RPMI8226 (cell line): ENCODE measurements at places on chromosomes 11 and 22.

- DNase-seq: no peak
Measured at GRCh38 chr22:19523240-19524169, 705 bp downstream of the CLDN5 start.

- no peak for DNase-seq
Measured at GRCh38 chr22:22013559-22014284, 31.1 kb upstream of the TOP3B start.

DNA sequence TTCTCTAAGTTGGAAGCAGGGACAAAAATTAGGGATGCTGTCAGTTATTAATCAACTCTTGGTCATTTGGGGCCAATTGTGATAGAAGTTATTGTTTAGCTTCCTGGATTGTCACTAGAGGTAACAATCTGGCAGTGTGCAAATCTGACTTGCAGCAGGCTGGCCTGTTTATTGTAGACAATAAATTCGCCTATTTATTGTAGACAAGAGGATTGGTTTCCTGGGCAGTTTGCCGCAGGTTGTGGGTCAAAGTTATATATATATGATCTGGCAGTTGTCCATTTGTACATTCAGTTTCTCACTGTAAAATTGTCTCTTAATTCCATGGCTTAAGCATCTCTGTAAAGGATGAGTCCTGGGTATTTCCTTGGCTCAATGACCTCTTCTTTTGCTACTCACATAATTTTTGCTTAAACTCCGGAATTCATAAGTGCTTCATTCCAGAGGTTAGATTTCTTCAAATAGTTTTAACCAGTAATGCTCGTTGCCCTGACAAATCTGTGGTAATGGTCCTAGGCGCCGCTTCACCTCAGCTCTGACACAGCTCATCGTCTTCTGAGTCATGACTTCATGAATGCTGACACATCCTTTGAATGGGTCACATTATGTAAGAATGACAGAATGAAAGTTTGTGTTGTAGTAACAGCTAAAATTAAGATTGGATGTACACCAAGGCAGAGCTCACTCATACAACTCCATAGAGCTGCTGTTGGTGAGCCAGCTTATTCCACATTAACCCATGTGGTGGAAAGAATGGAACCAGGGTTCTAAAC lies 7.8 kb upstream of the MMP3 start:
- no peak for DNase-seq

- DNase-seq: peak; percentile 16
Measured at GRCh38 chr11:36356201-36356600, 60.1 kb downstream of the PRR5L start.

- DNase-seq: no peak
Measured at GRCh38 chr11:72576661-72577060, 97.6 kb downstream of the PDE2A start.

- DNase-seq: no peak
Measured at GRCh38 chr11:63490551-63491239, at the start of gene PLAAT5. PLAAT5 (minus strand) TSS chr11:63491167; CDS start chr11:63491034, 133 bp downstream.

- no peak for DNase-seq
Measured at GRCh38 chr22:37502342-37503182, 16.4 kb upstream of the MFNG start.

GRCh38 chr11:13680501-13681264 lies 12.2 kb downstream of the FAR1 start:
- DNase-seq: no peak

DNA sequence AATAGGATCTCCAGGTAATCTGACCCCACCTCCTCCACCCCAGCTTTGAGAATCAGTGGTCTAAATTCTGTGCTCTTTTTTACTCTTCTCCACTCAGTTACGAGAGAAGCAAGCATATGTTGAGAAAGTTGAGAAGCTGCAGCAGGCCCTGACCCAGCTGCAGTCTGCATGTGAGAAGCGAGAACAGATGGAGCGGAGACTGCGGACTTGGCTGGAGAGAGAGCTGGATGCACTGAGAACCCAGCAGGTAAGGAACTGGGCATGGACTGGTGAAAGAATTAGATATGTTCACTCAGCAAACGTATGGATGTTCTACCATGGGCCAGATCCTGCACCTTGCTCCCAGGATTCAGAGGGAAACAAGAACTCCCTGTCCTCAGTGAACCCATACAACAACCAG lies 85.7 kb downstream of the AMOTL1 start:
- no peak for DNase-seq

DNA sequence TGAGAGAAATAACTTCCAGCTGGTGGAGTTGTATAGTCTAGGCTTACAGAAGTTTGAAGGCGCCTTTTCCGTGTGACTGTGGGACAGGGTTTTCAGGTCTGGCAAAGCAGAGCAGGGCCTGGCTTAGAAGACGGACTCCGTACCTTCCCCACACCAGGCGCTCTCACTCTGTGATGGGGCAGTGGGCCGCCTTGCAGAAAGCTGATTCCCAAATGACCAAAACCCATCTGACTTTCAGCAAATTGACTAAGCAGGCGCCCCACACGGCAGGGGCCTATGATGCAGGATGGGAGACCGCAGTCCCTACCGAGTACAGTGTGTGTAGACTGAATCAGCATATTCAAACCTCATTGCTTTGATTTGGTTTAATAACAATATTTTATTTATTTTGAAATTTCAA lies 85.8 kb upstream of the TMEM45B start:
- no peak for DNase-seq

GRCh38 chr11:69372589-69373250 lies 78.8 kb downstream of the MYEOV start:
- DNase-seq: no peak

GRCh38 chr11:85114786-85115185 lies 512.4 kb downstream of the DLG2 start:
- no peak for DNase-seq

GRCh38 chr11:59698506-59698905 lies 15.1 kb downstream of the OR10V1 start:
- no peak for DNase-seq

DNA sequence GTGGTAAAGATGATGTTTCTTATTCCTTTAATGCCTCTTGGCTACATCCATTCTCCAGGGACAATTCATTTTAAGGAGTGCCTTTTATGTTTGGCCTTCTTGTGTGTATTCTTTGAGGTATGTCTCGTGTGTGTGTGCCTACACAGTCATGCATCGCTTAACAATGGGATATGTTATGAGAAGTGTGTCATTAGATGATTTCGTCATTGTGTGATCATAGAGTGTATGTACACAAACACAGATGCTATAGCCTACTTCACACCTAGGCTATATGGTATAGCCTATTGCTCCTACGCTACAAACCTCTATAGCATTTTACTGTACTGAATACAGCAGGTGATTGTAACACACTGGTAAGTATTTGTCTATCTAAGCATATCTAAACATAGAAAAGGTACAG lies 23.0 kb downstream of the ZNF202 start:
- no peak for DNase-seq

DNA sequence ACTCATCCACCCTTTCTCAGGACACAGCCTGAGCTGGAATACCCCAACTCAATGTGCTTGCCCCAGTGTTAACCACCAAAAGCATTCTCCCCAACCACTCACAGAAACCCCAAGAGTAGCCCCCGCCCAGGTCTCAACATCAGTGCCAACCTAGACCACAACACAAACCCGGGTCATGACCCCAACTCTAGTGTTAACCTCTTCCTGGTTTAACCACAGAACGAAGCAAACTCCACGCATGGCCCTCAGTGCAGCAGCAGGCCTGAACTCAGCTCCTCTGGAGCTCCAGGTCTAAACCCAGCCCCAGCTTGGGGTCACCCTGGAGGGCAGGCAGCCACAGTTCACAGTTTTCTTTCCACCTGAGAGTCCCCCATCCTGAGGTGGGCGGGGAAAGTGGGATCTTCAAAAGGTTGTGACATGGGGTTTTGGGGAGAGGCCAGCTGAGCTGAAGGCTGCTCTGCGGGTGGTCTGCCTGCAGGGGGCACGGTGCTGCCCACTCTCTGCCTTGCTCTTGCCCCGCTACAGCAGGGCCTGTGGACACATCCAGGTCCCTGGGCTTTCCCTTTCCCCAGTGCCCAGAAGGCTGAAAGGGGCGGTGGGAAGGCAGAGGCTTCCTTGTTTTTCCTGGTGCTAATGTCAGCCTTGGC lies 37.9 kb downstream of the NECTIN1 start:
- DNase-seq: peak; percentile 36

DNA sequence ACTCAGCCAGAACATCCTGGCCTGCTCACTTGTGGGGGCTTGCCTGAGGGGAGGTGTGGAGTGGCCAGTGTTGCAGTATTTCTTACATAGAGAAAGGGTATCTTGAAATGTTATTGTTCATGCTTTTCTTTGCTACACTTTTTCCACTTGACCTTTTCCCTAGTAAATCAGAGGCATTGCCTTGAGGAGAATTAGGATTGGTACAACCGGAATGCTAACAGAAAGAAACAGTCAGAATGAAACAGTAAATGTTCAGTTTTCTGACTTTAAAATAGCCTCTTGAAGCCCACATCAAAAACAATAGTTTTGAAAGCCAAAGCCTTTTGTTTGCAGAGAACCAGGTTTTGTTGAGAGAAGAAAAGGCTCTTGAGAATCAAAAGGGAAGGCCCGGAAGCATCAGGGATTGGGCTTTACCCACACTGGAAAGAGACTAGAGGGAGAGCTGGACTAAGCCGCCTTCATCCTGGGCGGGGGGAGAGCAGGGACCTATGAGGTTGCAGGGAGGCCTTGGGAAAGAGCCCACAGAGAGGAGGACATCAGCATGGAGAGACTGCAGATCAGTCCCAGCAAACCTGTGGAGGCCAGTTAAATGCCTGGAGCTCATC lies 12.4 kb downstream of the ADM start:
- no peak for DNase-seq

DNA sequence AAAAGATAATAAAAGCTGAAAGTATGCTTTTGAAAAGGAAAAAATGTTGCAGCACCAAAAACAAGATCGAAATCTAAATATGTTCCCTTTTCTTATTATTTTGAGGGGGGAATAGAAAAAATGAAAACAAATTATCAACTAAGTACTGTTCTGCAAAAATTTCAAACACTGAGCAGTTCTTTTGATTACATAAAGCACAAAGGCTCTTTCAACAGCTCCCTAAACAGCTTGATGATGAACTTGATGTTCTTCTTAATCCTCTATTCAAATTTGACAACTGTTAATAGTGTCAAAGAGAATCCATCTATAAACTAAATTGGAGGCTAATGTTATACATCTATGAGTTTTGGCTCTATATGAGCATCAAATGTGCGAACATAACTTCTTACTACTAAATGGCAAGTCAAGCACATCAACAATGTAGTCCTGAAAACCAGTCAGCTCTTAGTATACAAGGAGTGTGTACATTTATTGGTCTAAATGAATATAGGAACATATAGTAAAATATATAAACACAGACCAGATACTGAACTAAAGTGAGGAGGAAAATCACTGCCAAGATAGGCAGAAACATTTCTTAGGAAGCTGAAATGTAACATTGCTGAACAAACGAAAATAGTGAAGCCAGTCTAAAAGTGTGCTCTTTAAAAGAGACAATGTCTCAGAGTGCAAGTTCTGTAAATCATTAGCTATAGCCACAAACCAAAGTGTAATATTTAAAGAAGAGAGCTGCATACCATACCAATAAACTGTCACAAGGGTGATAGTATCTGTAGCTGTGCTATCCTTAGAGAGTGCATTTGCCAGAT lies 94.3 kb downstream of the SOX6 start:
- DNase-seq: no peak

GRCh38 chr11:65172600-65172999 lies 2.6 kb downstream of the SPDYC start:
- DNase-seq: no peak

DNA sequence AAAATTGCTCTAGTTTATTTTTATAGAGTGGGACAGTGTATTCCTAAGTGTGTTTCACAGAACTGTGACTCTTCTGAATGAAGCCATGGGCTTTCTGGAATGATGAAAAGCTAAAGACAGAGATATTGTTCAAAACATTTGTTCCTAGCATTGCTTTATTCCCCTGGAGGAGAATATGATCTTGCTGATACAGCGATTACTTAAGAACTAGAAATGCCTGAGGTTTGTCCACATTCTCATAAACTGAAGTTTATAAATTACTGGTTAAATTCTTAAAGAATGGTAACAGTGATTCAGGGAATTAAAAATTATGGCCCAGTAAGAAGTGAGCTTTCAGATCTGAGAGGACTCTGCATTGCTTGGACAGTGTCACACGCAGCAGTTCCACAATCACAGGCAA lies 690.3 kb downstream of the FAM181B start:
- no peak for DNase-seq

DNA sequence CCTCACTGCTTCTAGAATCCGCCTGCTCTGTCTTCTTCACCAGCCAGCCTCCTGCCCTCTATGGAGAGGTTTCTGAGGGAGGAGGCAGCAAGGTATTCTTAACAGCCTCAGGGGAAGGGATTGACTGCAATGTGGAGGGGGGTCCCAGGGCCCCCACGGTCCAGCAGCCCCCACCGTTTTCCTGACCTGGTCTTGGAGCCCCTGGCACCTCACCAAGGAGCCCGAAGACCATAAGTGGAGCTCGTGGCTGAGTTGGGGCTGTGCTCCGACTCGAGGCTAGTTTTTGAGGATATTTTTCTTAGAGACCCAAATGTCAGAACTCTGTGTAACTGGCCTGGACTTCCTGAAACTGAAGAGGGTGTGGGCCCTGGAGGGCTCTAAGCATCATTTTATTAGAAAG lies 590.0 kb downstream of the BRD1 start:
- DNase-seq: no peak

- DNase-seq: no peak
Measured at GRCh38 chr11:84522331-84522730, 1104.8 kb downstream of the DLG2 start.

DNA sequence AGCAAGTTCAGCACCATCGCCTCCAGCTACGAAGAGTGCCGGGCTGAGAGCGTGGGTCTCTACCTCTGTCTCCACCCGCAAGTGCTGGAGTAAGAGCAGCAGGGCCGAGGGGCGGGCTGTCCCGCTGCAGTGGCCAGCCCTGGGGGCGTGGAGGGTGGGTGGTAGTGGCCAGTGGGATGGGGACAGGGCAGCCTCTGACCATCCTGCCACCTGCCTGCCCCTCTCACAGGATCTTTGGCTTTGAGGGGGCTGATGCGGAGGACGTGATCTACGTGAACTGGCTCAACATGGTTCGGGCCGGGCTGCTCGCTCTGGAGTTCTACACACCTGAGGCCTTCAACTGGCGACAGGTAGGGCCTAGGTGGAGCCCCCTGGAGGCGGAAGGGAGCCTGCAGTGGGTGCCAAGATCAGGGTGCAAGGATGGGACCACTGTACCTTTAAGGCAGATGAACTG lies 15.0 kb upstream of the BBS1 start:
- DNase-seq: no peak

DNA sequence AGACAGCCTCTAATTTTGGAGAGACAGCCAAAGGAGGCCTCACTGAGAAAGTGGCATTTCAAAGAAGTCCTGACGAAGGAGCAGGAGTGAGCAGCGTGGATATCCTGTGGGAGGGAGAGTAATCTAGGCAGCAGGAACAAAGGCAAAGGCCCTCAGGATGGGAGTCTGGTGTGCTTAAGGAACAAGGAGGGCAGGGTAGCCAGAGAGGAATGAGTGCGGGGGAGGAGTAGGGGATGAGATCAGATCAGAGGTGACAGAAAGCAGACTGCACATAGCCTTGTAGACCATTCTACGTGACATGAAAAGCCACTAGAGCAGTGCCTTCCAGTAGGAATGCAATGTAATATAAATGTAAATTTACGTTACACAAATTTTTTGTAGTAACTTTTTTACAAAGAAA lies 5.6 kb downstream of the SLC36A4 start:
- no peak for DNase-seq
